Fibroblast of skin of scalp (primary cell): ENCODE measurements at places on chromosomes 16 and 17.

DNA sequence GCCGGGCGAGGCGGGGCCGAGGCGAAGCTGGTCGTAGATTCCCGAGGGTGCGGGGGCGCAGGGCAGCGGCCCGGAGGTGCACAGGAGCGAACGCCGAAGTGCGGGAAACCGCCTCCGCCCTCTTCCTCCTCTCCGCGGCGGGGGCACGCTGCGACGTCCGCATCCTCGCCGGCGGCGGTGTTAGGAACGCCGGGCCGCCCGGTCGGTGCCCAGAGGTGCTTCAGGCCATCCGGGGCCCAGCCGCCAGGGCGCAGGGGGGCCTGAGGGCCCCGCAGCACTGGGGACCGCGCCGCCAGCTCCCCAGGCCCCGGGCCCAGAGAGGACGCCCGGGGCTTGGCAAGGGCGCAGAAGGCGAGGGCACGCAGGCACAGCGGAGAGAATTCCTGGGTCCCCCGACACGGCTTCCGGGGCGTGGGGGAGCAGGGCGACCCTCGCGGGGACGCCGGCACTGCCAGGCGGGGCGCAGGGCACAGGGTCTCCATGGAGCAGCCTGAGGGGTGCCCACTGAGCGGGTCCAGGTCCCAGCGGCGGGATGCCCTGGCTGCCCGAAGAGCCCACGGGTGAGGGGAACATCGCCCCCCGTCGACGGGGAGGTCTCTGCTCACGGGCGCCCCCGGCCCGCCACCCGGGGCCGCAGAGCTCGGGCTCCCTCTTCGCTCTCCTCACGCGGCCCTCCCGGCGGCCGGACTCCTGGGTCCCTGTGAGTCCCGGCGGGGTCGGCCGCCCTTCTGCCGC is 576 bp downstream of the EPOP start:
- DNase-seq = no peak

DNA sequence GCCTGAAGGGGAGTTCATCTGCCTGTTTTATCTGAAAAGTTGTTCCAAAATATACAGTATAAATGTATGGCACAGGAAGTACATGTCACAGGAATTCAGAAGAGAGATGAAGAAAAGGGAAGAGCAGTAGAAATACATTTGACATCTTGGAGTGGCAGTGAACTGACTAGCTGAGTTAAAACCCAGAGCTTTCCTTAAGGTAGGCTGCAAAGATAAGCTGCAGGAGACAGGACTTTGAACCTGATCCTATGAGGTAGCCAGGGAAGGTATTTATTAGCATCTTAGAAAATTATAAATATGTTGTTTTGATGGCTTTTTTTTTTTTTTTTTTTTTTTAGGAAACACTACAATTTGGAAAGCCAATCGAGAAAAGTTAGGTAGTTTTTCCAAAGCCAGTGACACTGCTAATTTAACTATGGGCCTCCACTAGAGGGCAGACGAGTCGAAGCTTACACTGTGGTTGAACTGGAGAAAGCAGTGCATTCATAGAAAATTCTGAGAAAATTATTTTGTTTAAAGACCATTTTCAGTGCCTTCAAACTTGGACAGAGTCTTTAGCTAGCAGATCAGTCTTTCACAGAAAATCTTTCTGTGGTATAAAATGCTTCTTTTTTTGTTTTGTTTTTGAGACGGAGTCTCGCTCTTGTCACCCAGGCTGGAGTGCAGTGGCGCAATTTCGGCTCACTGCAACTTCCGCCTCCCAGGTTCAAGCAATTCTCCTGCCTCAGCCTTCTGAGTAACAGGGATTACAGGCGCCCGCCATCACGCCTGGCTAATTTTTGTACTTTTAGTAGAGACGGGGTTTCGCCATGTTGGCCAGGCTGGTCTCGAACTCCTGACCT is 122.3 kb downstream of the SSH2 start:
- peak; percentile 66 for DNase-seq

DNA sequence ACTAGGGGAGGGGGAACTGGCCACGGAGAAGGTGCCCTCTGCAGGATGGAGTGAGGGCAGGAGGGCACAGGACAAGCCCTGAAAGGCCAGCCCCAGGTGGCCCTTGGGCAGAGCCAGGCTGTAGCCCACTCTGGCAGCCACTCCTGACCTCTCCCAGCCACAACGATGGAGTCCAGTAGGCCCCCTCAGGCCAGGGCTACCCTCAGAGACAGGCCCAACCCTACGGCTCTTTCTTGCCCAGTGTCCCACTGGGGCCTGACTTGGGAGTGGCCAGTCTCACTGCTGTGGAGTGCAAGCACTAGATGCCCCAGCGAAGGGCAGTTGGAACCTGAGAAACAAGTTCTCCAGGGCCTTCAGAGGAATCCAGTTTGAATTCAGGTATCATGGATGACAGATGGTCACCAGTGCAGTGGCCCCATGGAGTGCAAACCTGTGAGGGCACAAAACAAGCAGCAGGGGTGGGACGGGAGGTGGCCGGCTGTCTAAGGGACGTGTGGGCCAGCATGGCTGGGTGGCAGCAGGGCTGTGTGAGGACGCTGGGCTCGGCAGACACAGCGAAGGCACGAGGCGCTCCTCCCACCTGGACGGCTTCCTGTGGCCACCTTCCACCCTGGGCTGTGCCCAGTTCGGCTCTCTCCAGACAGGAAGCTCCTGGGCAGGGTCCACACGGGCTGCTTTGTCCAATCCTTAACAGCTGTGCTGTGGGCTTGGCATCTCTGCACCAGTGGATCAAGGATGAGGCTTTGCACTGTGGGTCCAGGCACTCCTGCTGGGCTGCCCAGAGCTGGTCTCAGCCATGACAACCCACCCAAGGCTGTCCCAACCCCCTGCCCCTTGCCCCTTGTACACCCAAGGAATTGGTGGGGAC is 72.1 kb downstream of the AMFR start:
- no peak for DNase-seq

DNA sequence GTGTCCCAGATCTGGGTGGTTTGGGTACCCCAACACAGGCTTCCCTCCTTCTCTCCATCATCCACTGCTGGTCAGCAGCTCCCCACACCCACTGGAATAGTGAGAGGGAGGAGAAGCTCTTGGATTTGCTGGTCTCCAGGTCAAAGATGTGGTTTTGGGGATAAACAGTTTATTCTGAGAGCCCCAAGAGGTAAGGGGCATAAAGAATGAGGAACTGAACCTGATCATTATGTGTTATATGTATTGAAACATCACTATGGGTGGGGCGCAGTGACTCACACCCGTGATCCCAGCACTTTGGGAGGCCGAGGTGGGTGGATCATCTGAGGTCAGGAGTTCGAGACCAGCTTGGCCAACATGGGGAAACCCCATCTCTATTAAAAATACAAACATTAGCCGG is 3.9 kb downstream of the DPEP2 start:
- no peak for DNase-seq

DNA sequence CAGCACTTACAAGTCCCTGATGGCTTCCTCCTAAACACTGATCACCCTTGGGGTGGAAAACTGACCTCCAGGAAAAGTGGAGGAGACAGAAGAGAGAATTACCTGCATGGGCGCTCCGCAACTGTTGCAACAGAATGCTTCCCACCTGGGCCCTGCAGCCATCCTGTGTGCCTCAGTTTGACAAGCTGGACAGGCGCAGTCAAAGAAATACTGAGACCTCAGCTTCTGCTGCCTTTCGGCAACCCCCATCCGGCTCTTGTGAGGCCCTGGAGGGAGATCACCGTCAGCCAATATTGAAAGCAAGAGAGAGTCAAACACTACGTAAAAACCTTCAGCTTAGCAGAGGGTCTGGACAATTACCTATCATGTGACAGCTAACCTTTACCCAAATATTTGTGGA is 24.8 kb downstream of the SERPINF1 start:
- no peak for DNase-seq

DNA sequence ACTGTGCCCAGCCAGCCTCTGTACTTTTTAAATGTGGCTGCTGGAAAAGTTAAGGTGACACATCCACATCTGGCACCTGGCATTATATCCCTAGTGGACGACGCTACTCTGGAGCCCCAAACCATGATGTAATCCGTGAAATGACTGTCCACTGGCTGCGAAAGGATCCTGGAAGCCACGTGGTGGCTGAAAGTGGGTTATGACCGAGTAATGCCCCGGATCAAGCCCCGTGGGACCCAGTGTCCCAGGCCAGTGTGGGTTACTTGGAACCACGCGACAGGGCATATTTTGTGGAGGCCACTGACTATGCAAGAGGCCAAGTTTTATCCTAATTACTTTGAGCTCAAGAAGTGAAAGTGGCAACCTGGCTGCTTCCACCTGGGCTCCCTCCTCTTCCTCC is 79.6 kb downstream of the PGS1 start:
- no peak for DNase-seq

DNA sequence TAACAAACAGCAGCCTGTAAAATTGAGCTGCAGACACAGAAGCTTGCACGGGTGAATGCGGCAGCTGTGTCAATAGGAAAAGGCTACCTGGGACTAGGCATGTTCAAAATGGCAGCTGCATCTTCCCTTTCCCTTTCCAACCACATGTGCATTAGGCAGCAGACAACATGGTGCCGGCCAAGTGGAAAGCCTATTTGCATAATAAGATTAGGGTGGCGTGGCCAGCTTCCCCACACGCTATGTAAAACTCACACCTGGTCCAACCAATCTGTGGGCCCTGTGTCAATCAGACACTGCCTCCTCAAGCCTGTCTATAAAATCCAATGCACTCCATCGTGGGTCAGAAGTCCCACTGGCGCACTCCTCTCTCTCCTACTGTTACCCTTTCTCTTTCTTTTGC is 61.0 kb upstream of the RBBP6 start:
- no peak for DNase-seq

GRCh38 chr17:43043307-43043706 is 18.3 kb downstream of the RND2 start:
- DNase-seq = no peak

DNA sequence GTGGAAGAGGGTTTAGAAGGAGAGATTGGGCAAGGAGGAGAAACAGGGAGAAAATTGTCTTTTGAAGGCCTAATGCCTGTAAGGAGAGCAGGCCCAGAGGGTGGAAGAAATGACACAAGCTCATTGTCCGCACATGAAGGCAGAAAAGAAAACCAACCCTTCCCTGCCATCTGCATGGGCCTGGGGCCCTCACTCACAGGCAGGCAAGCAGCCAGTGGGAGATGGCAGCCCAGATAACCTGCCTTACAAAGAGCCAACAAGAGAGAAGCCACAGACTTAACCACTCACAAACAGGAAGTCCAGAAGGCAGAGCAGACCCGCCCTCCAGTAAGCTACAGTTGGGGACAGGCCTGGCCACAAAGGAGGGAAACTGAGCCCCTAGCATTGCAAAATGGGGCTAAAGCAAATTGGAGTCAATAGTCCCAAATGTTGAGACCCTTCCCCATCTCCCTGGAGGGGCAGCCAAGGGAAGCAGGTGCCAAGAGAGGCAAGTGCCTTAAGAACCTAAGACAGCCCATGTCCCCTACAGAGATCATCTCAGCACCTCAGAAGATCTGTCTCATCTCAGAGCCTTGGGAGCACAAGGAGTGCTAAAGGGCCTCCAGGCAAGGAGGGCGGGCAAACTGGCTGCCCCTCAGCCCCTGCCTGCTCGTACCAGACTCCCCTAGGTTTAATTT is 7.3 kb upstream of the TSPOAP1 start:
- no peak for DNase-seq

GRCh38 chr17:27381007-27381501 is 75.2 kb upstream of the KSR1 start:
- DNase-seq = peak; percentile 64

- no peak for DNase-seq
These were observed 13.5 kb upstream of the MTMR4 start for GRCh38 chr17:58527949-58528348.

DNA sequence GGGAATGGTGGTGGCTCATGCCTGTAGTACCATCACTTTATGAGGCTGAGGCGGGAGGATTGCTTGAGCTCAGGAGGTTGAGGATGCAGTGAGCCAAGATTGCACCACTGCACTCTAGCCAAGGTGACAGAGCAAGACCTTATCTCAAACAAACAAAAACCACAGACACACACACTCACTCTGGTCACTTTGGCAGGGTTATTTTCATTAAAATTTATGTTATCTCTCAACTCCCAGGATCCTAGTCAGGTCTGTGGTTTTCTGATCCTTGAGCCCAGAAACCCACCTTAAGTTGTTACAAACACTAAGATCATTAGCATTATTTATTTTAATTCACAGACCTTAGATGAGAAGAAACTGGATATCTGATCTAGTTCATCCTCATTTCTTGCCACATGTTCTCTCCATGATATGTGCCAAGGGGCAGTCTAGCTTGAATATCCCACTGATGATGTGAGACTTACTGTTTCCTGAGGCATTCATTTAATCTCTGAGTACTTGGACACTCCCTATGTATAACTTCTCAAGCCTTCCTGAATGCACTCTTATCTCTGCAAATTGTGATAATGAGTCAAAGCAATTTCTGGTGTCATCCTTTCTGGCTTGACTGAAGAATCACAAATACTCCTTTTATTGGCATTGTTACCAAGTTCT is 9.6 kb downstream of the ABHD15 start:
- DNase-seq = no peak

DNA sequence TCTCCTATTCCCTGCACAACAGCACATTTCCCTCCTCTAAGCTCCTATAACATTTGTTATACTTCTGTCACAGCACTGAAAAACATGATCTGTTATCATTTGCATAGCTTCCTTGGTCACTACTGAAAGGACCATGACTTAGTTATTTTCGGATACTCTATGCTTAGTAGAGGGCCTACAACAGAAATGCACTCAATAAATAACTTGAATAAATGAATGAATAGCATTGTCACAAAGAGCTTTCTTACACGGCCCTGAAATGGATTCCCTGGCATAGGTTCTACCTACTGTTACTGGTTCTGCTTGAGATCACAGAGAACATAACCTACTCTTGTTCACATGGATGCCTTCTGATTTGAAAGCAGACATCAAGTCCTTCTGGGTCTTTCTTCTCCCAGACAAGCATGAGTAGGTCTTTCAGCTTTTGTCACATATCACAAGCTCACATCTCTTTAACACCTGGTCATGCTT is 41.6 kb downstream of the MYO1D start:
- DNase-seq = no peak

DNA sequence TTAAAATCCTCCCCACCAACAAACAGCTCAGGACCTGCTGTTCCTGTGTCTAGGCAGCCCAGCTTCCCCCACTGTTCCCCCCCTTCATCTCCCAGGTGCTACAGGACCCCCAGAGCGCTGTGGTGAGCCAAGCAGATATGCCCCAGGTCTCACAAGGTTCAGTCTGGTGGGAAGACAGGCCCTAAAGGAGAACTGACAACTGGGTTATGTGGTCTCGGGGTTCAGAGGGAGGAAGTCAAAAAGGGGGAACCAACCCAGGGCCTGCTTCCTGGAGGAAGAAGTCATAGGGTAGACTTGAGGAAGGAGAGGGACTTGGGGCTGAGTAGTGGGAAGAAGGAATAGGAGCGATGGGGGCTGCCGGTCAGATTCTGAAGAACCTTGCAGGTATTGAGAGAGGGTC is 2.6 kb downstream of the RIPOR1 start:
- DNase-seq = no peak

GRCh38 chr17:5877366-5877765 is 192.8 kb upstream of the WSCD1 start:
- no peak for DNase-seq

- no peak for DNase-seq
These were observed 21.6 kb downstream of the MAP2K6 start for GRCh38 chr17:69435971-69436696.

DNA sequence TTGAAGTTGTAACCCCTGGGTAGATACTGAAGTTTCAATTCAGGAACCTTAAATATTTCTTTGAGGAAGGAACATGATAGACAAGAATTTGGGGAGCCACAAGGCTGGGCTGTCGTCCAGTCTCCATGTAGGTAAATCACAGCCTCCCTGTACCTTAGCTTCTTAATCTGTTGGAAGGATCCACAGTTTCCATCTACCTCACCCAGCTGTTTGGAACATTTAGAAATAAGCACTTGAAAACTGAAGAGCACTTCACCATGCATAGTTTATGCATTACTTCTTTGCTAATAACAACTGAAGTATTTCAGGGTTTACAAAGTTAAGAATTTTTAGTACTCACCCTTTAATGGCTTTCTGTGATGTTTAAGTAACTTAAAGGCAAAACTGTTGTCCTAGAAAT is 17.2 kb downstream of the TXNDC11 start:
- DNase-seq = no peak
